Type B pancreatic cell (in vitro differentiated cells): ENCODE measurements at places on chromosomes 2 and 18.

- DNase-seq, result no peak
These were observed 303.5 kb upstream of the ZNF804A start for GRCh38 chr2:184294831-184295230.

- DNase-seq, result no peak
These were observed 27.1 kb downstream of the ZNF532 start for GRCh38 chr18:58891776-58892175.

- no peak for DNase-seq
These were observed 51.8 kb upstream of the RAB27B start for GRCh38 chr18:54776282-54776977.

DNA sequence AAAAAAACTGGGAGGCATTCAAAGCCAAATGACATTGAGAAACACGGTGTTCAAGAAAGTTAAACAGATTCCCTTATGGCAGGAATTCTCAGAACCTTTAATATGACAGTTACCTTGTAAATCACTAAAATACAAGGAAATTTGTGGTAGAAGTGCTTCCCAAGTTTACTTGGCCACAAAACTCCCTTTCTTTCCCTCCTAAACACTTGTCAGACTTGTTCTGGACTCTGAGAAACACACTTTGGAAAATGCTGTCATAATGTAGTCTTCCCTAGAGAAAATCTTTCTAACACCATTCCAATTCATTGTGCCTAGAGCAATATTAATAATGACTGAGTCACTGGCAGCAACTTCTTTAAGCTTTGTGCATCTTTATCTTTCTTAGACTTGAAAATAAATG, 140.4 kb downstream of the ANKRD44 start:
- DNase-seq, result no peak

GRCh38 chr18:23276451-23276850, 141.2 kb downstream of the CABLES1 start:
- no peak for DNase-seq

- no peak for DNase-seq
These were observed 10.0 kb upstream of the ALPG start for GRCh38 chr2:232396683-232397082.

GRCh38 chr2:3483227-3483985, 35.9 kb downstream of the ADI1 start:
- DNase-seq, result no peak

GRCh38 chr2:44707945-44708660, 233.4 kb upstream of the SIX3 start:
- no peak for DNase-seq

DNA sequence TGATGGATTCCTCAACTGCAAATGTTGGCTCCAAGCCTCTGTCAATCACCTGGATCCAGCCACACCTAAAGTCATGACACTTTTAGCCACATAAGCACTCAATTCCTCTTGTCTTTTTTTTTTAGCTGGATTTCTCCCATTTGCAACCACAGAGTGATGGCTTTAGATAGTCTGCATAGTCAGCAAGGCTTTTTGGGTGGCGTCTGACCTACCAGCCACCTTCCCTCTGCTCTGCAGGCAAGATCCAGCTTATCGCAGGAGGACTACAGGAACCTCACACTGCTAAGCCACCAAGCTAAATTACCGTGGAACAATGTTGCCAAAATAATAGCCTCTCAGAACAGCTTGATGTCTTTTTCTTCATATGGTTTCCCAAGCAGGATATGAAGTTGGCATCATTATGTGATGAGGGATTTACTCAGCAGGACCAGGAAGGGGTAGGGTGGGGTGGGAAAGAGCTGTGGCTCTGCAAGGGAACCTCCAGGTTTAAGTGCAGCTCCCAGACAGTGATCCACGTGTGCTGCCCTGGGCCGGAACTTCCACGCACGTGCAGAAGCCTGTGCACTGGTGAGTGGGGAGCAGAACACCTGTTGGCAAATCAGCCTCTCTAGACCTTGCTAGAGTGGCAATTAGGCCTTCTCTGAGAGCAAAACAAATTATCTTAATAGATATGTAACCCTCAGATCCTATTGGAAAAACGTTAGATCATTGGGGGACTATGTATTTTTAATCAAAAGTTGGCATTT, 170.6 kb upstream of the NCK2 start:
- no peak for DNase-seq

- no peak for DNase-seq
These were observed 249.0 kb upstream of the ID2 start for GRCh38 chr2:8432706-8433336.

- DNase-seq, result no peak
These were observed 37.2 kb upstream of the CFAP36 start for GRCh38 chr2:55482186-55482884.

DNA sequence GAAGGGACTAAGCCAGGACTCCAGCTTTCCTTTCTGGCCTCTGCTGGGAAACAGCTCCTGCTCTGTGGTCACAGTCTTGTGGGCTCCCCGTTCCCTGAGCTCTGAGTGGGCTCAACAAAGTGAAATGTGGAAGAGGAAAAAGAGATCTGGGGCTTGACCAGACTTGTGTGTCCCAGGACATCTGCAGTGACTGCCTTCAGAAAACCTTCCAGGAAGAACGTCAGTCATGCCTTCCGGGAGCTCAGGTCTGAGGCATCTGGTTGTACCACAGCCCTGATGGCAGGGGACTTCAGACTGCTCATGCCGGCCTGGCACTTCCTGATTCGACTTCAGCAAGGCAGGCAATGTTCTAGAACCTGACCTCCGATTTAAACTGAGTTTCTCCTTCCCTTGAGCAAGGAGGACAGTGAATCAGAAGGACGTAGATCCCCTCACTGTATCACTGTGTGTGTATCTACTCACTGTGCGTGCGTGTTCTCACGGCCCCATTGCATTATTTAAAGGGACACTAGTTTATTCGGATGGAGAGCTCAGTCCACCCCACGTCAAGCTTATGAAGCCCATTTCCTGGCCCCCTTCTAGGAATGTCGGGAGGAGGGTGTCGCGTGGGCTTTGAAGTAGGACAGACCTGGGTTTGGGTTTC, 548 bp upstream of the FBLN7 start:
- DNase-seq, result no peak

DNA sequence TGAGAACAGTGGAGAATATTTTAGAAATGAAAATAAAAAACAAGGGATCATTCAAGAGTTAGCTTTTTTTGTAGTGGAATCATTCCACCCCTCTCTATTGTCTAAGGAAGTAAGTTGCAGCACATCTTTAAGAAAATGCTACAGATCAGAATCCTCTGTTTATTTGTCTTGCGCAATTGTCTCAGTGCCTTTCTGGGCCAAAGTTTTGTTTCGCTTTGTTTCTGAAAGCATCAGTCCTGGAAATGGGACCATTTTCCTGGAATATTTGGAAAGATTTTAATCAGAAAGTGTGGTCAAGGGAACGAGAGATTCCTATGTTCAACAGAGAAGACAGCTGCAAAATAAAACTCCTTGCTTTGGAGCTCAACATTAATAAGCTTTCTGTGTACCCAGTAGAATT, 74.0 kb downstream of the NRXN1 start:
- DNase-seq, result no peak

GRCh38 chr2:221997100-221997499, 301.7 kb downstream of the PAX3 start:
- DNase-seq, result no peak

GRCh38 chr2:183215917-183216316, 91.7 kb downstream of the NUP35 start:
- no peak for DNase-seq

GRCh38 chr2:42367835-42368234, 6.8 kb upstream of the COX7A2L start:
- DNase-seq, result no peak

- DNase-seq, result no peak
These were observed 117.1 kb downstream of the ZNF521 start for GRCh38 chr18:25234740-25235345.

DNA sequence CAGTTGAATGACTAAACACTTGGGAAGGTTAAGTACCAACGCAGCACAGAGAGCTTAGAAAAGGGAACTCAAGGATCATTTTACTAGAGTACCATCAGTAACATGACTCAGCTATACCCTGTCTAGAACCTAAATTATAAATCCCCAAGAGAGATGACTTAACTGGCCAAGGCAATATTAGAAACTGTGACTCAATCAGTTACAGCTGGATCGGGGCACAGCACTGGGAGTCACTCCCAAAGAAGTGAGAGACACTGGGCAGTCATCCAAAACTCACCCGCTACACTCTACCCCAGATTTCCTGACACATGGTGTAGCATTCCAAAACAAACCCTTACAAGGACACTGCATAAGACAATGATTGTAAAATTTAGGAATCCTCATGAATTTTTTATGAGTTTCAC, 17.7 kb downstream of the IWS1 start:
- no peak for DNase-seq

GRCh38 chr2:45242161-45242741, 233.0 kb upstream of the SIX2 start:
- no peak for DNase-seq

GRCh38 chr2:178845566-178846457, 38.6 kb upstream of the TTN start:
- no peak for DNase-seq

DNA sequence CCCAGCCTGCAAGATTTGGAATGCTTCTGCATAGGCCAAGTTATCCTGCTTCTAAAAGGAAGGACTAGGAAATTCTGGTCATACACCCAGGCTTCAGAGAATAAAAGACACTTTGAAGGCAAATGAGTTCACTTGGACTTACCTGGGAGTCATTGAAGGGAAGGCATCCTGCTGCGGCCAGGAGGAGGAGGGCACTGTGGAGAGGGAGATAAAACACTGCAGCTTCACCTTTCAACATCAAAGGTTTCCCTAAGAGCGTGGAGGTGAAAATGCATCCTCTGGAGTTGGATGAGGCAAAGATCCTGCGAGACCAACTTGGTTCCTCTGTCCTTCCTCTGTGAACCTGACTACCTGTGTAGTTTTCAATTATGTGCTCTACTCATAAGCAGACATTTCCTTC, 79.5 kb upstream of the RIOK3 start:
- no peak for DNase-seq

DNA sequence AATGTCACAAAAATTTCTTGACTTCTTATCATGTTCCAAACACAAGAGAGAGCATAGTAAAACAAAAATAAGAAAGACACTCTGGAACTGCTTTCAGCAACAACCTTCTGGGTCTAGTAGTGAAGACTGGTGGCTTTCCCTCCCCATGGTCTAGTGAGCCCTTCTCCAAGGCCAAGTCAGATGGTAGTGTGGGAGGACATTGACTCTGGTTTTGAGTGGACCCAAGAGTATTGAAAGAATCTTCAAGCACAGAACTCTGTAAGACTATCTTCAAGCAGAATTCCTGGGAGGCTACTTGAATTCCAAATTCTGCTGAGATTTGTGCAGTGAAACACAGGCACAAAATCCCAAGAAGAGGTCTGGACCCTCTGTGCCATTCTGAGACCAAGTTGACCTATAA, 21.1 kb downstream of the ANTXR1 start:
- no peak for DNase-seq

DNA sequence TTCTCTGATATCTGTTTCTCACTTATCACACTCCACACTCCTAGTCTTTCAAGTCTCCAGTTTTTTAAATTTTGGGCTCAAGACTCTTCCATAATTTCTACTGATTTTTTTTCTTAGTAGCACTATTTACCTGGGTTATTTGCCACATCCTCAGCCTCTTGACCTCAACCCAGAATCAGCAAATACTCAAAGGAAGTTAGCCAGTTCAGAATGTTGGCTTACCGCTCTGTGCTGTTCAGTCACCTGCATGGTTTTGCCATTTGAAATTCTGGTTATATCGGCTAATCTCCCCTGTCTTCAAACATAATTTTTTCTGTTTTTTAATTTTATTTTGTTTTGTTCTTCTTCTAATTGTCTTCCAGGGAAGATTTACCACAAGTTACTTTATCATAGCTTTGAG, 412.6 kb downstream of the PTH2R start:
- DNase-seq, result no peak

- no peak for DNase-seq
These were observed 636.3 kb upstream of the ZEB2 start for GRCh38 chr2:145156199-145156598.

GRCh38 chr18:48472610-48473009, 63.4 kb upstream of the ZBTB7C start:
- no peak for DNase-seq

- no peak for DNase-seq
These were observed 166.5 kb downstream of the SEPTIN10 start for GRCh38 chr2:109447251-109447661.

DNA sequence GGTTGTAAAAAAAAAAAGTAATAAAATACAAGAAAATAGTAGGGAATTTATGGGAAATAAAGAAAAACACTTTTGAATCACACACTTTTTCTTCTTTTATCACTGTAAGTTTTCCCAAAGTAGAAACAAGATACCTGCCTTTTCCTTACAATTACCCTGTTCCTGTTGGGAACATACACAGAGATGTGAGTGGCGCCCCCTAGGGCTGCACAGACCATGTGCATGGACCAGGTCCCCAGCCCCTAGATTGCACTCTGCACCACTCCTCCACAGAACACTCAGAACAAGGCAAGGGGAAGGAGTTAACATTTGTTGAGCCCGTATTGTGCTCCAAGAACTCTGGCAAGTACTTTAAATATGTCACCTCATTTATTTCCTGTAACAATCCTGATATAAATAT, 118.7 kb upstream of the NRP2 start:
- DNase-seq, result no peak

DNA sequence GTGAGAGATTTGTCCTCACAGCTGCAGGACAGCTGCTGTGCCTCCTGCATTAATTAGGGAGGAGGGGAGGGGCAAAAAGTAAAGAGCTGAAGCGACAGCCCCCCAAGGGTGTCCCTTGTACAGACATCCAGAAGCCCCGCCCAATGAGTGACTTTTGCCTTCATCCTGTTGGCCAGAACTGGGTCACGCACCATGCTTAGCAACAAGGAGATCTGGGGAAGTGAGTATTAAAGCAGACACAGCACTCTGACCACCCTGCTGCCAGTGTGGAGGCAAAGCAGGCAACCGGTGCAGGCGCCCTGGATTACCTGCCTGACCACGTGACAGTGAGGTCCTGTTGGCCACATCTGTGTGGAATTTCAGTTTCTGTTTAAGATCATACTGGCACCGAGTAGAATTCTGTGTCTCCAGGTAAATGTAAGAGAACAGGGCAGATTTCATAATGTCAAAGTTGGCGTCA, 21.5 kb upstream of the BIN1 start:
- no peak for DNase-seq

- DNase-seq, result no peak
These were observed 26.3 kb upstream of the POMC start for GRCh38 chr2:25194576-25195122.

DNA sequence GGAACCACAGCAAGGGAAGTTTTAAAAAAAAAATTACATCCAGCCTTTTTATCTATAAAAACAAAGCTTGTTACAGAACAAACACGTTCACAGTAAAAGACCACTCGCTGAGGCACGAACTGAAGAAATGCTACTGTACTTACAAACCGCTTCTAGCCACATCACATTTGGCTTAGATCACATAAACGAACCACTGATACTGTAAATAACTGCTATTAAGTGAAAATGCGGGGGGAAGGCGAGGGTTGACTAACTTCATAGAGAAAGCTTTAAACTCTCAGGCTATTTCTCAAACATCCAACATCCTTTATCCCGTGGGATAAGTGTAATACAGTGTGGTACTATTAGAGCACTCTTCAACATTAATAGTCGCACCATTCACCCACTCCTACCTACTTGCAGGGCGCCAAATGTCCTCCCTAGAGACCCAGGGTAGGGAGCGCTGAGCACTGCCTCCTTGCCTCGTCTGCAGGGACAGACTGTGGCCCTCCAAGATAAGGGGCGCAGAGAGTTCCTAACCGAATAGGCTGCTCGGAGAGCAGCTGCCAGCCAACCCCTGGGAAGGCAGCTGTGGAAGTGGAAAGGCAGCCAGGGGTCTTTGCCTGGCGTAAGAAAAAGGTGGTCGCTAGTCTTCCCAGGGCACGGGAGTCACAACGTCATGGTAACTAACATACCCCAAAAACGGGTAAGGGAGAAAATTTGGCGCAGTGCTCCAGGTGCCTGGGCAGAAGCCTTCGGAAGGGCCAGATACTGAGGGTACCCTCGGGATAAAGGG, 854 bp downstream of the GPR155 start:
- DNase-seq, result no peak
